GM18507 (cell line): ENCODE measurements at places on chromosomes 7 and 10.

DNA sequence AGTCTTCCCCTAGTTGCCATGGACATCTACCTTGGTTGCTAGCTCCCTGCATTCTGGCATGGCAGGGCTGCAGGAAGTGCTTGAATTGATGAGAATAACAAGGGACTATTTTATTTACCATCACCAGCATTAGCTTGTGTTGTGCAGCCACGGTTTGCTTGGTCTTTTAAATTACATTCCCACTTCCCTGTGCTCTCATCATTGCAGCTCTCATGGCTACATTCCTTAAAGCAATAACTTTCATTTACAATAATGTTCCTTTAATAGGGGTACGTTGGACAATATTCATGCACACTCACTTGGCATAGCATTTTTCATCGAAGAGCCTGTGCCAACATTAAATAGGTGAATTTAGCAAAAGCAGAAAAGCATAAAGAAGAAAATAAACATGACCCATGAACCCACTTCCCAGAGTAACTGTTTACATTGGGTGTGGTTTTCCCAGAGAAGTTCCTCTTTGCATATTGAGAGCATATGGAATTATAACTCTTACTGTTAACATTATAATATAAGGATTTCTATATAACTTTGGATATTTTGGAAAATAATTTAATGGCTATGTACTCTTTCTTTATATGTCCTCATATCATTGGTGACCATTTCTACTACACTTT, 113.2 kb upstream of the VWC2 start:
- DNase-seq: no peak

- DNase-seq: no peak
Measured at GRCh38 chr7:138873220-138873892, 75.4 kb upstream of the ATP6V0A4 start.

DNA sequence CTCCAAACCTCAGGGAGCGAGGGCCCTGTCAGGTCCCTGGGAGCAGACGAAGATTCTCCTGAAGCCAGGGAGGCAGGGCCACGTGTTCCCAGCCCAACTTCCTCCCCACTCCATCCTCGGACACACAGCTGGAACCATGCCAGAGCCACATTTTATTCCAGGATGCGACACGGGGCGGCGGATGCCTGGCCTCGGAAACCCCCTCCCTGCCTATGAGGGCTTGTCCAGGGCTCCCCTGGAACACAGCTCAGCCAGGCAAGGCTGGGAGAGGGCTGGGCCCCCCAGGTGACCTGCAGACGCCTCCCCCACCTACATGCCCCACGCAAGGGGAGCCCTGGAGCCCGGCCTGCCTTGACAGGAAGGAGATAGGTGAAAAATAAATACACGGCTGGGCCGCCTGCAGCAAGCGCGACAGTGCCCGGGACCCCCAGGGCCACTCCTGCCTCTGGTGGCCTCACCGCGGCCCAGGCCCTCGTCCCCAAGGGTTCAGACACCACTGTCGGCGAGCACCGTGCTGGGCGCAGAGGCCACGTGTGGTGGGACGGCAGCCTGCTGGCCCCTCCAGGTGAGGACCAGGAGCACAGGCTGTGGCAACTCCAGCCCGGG, 21.5 kb downstream of the GET4 start:
- no peak for DNase-seq

- DNase-seq: no peak
Measured at GRCh38 chr10:51273574-51273973, 199.3 kb downstream of the PRKG1 start.

DNA sequence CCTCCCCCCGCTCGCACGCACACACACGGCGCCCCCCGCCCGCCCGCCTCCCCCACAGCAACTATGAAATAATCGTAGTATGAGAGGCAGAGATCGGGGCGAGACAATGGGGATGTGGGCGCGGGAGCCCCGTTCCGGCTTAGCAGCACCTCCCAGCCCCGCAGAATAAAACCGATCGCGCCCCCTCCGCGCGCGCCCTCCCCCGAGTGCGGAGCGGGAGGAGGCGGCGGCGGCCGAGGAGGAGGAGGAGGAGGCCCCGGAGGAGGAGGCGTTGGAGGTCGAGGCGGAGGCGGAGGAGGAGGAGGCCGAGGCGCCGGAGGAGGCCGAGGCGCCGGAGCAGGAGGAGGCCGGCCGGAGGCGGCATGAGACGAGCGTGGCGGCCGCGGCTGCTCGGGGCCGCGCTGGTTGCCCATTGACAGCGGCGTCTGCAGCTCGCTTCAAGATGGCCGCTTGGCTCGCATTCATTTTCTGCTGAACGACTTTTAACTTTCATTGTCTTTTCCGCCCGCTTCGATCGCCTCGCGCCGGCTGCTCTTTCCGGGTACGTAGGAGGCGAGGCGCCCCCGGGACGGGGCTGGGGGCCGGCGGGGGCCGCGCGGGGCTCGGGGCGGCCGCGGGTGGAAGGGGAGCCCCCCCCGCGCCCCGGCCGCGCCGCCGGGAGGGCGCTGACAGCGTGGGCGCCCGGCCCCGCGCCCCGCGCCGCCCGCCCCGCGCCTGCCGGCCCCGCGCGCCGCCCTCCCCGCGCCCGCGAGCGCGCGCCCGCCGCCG, 441 bp downstream of the BMI1 start:
- DNase-seq: no peak

GRCh38 chr10:24848195-24848594, 104.2 kb downstream of the PRTFDC1 start:
- no peak for DNase-seq

GRCh38 chr10:117716889-117717288, 174.3 kb downstream of the EMX2 start:
- DNase-seq: no peak

GRCh38 chr10:124292911-124293615, 125.7 kb downstream of the OAT start:
- DNase-seq: no peak
